Brain microvascular endothelial cell (primary cell): ENCODE measurements at places on chromosomes 16 and 17.

GRCh38 chr17:2023692-2024571, 1.2 kb downstream of the RTN4RL1 start:
- no peak for DNase-seq

GRCh38 chr16:64926476-64926875, 195.4 kb downstream of the CDH11 start:
- no peak for DNase-seq

DNA sequence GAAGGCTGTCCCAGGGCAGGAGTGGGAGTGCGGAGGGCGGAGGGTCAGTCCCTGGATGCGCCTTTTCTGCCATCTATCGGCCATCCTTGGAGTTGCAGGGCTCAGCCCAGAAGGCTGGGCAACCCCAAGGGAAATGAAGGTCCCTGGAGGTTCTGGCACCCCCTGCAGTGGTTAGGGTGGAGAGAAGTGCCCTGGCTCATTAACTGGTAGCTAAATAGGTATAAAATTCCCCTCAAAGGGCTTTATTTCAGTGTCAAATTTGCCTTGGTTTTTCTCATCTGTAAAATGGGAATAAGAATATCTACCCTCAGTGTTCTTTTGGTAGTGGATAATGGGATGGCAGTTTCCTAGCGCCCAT, 22.4 kb downstream of the C17orf75 start:
- DNase-seq, result peak; percentile 54

DNA sequence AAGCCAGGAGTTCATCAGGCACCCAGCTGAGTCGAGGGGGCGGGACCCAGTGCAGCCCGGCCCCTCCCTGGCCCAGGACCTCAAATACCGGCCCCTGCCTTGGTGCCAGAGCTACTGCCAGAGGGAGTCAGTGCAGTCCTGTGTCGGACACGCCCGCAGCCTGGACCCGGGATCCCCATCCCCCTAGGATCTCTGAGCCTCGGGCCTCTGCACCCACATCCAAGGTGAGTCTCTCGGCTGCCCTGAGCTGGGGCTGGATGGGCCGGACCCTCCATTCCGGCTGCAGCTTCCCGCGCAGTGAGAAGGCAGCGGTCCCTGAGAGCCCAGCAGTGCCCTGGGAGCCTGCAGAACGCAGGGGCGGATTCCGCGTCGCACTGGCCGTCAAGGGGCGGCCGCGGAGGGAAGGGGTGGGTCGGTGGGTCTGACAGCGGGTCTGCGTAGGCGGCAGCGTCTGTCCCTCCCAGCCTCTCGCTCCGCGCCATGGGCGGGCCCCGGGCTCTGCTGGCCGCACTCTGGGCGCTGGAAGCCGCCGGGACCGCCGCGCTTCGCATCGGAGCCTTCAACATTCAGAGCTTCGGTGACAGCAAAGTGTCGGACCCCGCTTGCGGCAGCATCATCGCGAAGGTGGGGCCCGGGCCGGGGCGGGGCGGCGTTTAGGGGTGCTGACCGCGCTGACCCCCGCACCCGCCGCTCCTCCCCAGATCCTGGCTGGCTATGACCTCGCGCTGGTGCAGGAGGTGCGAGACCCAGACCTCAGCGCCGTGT, at the start of gene DNASE1L2:
Gene DNASE1L2 (plus strand): TSS at position 108 of the 765 bp plus-strand sequence. CDS start 373 bp downstream, at position 481.
- no peak for DNase-seq

GRCh38 chr17:10072556-10073425, 125.6 kb downstream of the GAS7 start:
- no peak for DNase-seq

DNA sequence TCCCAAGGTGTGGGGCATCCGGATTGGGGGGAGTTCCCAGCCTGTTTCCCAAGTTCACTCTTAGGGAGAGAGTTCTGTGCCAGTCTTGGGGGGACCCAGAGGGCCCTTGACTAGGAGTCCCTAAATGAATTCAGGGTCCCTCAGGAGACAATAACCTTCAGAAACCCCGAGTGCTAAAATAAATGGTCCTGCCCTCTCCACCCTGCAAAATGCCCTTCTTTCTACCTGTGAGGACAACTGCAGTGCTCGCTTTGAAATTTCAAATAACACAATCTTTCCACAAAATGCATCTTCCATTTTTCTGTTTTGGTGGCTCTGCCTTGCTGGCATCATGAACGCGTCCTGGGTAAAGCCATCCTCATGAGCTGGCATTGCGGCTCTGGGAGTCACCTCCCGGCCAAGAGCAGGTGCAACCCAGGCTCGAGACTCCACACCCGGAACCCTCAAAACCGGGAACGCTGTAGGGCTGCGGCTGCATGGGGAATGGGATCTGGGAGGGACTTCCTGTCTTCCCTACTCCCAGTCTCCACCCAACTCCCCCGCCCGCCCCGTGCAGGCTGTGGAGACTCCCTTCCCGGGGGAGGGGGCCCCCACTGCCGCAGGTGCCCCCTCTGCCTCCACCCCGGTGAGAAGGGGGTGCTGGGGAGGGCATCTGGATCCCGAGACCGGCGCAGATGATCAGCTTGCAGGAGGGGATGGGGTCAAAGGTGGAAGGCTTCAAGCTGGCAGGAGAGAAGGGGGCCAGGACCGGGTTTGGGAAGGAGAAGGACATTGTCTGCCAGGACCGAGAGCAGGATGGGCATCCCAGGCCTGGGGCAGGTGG, at the start of gene ZNF205:
Gene ZNF205 (plus strand): TSS at position 529 of the 823 bp plus-strand sequence. CDS start 845 bp downstream, outside the sequence.
- DNase-seq, result peak; percentile 60

GRCh38 chr16:20136446-20136968, 62.8 kb upstream of the GPR139 start:
- no peak for DNase-seq

- DNase-seq, result no peak
Observed at GRCh38 chr16:50708373-50709060, 15.1 kb downstream of the NOD2 start.

GRCh38 chr16:914440-914839, 56.3 kb downstream of the LMF1 start:
- DNase-seq, result no peak

- peak; percentile 18 for DNase-seq
Observed at GRCh38 chr16:29306943-29307597, 99.4 kb downstream of the NPIPB11 start.

DNA sequence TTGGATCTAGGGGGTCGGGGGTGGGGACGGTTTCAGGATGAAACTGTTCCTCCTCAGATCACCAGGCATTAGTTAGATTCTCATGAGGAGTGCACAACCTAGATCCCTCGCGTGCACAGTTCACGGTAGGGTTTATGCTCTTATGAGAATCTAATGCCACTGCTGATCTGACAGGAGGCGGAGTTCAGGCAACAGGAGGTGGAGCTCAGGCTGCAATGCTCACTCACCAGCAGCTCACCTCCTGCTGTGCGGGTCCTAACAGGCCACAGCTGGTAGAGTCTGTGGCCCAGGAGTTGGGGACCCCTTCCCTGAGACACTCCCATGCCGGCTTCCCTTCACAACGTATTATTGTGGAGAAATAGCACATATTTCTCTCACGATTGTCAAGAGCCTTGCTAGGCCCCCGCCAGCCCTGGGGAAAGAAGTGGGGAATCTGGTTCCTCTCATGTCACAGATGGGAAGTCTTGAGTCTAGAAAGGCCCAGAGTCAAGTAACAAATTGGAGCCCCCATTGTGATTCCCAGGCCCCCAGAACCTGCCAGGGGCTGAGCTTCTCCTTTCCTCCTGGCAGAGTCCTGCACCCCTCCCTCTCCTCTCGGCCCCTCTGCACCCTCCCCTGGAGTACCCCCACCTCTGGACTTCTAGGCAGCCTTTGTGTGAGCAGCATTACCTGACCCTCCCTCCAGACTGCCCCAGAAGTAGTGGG, 6.1 kb upstream of the KRT14 start:
- DNase-seq, result no peak

- no peak for DNase-seq
Observed at GRCh38 chr17:67647482-67647881, 70.3 kb upstream of the NOL11 start.

GRCh38 chr16:2058872-2059271, 11.1 kb downstream of the TSC2 start:
- DNase-seq, result no peak

DNA sequence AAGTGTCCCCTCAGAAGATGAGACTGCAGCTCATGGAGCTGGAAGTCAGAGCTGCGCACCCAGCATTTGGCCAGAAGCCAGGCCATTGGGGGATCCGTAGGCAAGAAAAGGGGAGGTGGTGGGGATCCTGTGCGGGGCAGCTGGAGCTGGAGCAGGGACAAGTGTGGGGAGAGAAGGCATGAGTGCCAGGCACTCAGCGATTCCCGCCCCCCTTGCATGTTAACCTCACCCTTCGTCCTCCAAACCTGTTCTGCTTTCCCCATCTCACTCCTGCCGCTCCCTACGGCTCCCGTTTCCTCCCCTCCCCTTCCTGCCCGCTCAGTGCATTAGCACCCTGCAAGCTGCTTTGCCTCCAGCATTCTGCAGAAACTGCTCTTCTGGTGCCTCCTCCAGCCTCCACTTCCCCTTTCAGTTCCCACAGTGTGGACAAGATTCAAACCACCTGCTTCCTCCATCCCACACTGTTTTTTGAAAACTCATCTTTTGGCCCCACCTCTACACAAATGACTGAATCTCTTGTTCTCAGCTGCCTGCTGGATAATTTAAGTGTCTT, 5.6 kb downstream of the ALOX15 start:
- no peak for DNase-seq

- DNase-seq, result no peak
Observed at GRCh38 chr16:30340621-30341020, 14.5 kb downstream of the CD2BP2 start.

- no peak for DNase-seq
Observed at GRCh38 chr16:51030516-51030915, 120.6 kb downstream of the SALL1 start.

DNA sequence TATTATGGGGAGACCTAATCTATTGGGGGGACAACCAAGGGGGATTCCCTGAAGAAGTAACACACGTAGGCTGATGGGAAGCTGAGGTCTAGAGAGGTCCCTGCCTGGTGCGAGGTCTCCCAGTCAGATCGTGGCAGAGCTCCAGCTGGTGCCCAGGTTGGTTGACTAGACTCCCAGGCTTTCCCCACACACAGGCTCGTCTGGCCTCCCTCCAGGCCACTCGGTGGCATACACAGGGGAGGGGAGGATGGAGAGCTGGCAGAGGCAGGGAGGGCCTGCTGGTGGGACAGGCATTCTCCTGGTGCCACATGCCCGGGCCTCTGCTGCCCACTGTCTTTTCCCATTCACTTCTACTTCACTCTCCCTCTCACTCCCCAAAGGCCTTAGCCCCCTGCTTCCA, 8.5 kb upstream of the SOCS3 start:
- DNase-seq, result no peak

DNA sequence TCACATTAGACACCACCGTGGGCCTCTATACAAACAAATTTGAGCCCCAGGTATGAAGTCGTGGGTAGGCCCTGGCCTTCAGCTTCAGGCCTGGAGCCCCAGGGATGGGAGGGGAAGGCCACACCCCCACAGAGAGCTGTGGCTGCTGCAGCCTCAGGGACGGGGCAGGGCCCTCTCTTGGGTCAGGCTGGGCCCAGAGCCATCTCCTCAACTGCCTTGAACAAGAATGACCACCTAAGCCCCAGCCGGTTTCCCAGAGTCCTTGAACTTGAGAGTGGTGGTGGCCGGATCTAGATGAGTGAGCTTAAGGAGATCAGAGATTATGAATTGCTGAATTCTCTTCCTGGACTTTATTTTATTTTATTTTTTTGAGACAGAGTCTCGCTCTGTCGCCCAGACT, 18.6 kb downstream of the SCNN1B start:
- DNase-seq, result no peak

GRCh38 chr16:3752984-3753383, 35.7 kb upstream of the TRAP1 start:
- DNase-seq, result no peak

- DNase-seq, result no peak
Observed at GRCh38 chr17:8056976-8057625, 18.2 kb downstream of the ALOX15B start.

GRCh38 chr17:74522381-74523105, 8.7 kb downstream of the CD300LB start:
- no peak for DNase-seq

GRCh38 chr16:15434425-15435215, at the start of gene BMERB1:
Gene BMERB1 (plus strand): TSS chr16:15434588. CDS start chr16:15434654, 66 bp downstream.
- DNase-seq, result peak; percentile 61

DNA sequence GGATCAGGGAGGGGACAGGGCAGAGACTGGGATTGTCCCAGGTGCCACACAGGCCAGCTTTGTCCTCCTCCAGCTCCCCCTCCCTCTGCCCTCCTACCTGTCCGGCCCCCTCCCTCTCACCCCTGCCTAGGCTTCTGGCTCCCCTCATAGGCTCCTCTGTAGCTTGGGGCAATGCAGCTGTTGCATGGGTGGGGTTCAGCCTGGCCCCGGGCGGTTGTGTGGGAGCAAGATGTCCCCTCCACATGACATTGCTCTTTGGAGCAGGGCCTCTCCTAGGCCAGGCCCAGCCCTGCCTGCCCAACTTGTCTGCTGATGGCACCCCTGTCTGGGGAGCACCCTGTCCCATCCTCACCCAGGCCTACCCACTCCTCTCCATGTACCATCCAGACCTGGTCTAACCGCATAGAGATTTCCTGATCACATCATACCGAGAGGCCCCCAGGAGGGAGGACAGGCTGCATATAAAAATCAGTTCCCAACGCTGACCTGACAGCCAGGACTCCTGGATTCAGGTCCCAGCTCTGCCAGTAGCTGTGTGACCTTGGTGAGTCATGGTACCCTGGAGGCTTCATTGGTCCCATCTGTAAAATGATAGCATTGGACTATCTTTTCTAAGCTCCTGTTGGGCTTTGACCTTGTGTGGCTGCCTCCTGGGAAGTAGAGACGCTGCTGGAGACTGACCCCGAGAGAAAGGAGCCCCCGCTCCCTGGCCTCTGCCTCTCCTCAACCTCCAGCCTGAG, 48.8 kb upstream of the DLX4 start:
- DNase-seq, result no peak

GRCh38 chr16:87127061-87127765, 190.0 kb downstream of the C16orf95 start:
- peak; percentile 39 for DNase-seq

DNA sequence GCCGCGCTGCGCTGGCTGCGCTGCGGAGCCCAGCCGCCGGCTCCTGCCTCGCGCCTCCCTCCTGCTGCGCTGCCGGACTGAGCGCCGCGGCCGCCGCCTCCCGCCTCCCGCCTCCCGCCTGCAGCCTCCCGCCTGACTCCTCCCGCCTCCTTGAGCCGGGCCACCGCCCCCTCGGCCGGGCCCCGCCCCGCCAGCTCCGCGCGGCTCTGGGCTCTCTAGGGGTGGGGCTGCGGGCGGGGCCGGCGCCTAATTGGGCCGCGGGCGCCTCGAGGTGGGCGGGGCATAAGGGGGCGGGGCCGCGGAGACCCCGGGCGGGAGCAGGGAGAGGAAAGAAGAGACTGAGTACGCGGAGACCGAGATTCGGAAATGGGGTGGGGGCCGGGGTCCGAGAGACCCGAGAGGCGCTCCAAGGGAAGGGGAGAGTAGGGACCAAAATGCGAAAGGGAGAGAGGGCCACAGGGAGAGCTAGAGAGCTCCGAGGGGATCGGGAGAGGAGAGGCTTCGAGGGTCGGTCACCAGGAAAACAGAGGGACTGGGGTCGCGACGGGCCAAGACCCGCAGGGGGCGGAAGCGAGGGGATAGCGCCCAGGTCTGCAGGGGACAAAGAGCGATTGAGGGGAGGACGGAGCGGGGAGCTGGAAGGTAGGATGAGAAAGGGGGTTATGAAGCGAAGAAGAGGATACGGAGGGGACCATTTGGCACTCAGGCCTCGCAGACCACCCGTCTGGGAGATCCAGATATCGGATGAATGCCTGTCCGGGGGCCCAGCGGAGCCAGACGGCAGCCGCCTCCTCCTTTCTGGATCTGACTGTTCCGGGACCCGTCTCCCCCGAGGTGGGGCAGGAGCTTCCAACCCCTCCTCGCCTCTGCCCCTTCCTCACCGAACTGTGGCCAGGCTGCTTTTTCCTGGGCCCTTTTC, at the start of gene C1QL1:
Gene C1QL1 (minus strand): TSS at position 79 of the 919 bp plus-strand sequence. CDS start 255 bp downstream, outside the sequence.
- DNase-seq, result peak; percentile 71

GRCh38 chr17:67503184-67503583, 126.1 kb downstream of the PITPNC1 start:
- no peak for DNase-seq

GRCh38 chr17:29760279-29761039, 137.7 kb upstream of the CORO6 start:
- peak; percentile 33 for DNase-seq
